Activated CD8-positive, alpha-beta T cell treated with anti-CD3 and anti-CD28 coated beads for 36 hours (primary cell): ENCODE measurements at places on chromosomes 5 and 9. TPM values are rescaled to one million over a fixed set of nuclear protein-coding genes. Genes with fewer than 3 reads are reported as not detected.

- DNase-seq, result peak; percentile 98
These were observed at the start of gene POLR1E for GRCh38 chr9:37485389-37486255. POLR1E (plus strand) TSS chr9:37485948; CDS start chr9:37486048, 100 bp downstream.

GRCh38 chr9:38671372-38671731, 48.6 kb downstream of the FAM240B start:
- DNase-seq, result no peak

DNA sequence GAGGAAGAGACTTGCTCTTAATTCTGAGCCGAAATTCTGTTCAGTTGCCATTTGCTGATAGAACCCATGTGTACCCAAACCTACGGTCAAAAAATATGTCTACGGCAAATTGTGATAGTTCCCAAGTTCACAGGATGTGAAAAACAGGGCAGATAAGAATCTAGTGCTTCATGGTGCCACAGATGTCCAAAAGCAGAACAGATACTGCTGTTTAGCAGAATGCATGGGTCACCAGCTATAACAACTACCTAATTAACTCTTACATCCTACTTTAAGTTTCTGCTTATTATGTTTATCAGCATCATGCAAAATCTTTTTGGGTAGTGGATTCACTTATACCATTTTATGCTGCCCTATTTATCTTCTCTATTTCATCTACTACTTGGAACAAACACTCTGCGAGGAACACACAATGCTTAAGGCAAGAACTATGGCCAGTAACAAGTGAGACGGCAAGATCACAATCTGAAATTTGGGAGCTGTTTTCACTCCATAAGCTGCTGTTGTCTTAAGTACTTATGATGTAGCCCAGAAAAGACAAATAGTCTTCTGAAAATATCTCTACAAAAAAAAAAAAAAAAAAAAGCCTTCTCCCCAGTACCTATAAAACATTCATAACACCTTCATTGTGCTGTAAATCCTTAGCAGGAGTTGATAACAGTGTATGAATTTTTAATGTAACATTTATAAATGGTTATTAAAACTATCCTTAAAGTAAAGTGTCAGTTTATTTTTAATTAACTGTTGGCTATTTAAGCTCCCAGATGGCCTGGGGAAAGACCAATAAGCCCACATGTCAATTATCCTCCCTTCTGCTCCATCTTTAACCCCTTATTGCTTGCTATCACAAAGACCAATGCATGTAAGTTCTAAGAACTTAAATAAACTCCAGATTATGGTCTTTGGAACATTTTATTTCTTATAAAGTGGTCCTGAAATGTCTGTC, 232.3 kb downstream of the TLR4 start:
- DNase-seq, result no peak

INSL4 gene
- not detected for total RNA-seq

- DNase-seq, result no peak
These were observed 633 bp upstream of the PPP1R26 start for GRCh38 chr9:135478829-135479468.

DNA sequence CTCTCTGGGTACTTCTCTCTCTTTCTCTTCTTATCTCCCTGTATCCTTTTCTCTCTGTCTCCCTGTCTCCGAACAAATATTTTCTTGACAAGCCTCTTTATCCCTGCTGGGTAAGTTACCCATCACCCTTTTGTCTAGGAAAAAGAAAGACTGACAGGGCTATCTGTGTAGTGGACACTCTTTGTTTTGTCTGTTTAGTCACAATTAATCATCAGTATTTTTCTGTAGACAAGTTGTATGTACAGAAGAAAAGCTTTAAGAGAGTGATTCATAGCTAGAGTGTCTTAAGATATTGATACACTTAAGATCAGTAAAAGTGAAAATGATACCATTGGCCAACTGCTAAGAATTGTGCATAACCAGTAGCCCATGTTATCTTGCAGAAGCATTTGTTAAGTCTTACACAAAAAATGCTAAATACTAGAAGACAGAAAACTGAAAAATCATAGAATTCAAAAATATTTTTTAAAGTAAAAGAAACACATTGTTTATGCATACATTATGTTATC, 1043.8 kb upstream of the EDIL3 start:
- DNase-seq, result no peak

OR5C1 gene
- total RNA-seq, result not detected

NTRK2 gene
- total RNA-seq, result 0.09 TPM

CDC20B gene
- total RNA-seq, result not detected

DNA sequence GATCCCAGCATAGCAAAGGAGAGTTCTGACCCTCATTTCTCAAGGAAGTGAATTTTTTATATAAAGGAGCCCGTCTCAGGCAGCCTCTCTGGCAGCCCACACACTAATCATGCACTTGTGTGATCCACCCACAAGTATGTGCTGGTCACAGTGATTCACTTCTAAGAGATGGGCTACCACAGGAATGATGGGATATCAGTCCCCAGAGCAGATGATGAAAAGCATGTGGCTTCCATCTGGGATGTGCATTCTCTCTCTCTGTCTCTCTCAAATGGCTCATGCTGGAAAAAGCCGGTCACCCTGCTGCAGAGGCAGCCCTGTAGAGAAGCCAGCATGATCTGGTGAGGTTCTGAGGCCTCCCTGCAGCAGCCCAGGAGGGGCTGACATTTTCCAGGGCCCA, 74.2 kb upstream of the ADCY2 start:
- DNase-seq, result no peak

DNA sequence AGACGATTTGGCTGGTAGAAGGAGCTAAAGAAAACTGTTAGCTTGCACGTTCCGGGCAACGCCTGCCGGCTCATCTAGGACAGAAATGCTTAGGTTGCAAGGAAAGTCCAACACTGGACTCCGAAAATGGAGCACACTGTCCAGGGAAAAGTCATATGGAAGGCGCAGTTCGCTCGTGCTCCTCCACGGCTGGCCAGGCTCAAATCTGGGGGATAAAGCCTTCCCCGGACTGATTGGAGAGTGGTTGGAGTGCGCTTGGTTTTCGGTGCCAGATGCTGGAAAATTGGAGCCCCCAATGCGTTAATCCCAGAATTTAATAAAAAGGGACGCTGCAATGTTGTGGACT, 955 bp downstream of the CDH6 start:
- DNase-seq, result no peak

FAM221B gene
- total RNA-seq, result not detected

DNA sequence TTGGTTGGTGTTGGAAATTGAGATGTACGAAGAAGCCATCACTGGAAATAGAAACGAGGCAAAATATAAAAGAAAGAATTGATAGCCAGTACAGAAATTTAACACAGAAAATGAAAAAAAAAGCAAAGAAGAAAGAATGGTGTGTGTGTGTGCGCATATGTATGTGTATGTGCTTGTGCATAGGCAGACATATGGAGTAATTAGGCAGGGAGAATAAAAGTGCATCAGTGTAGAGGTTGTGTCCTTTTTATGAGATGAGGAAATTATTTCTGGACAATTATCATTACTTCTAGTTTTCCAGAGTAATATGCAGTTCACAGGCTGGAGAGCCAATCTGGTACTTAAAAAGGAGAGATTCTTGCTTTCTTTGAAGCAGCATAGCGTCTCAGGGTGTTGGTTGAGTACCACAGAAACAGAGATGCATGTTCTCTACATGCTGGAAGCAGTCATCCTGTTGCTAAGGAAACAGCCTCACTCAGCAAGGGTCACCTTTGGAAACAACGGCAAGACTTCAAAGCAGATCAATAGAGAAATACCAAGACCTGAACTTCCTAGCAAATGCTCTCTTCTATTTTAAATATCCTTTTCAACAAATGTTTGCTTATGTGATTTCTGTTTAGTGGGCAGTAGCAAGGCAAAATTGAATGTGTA, 172.7 kb downstream of the TAF11L14 start:
- no peak for DNase-seq

GRCh38 chr5:52943285-52943684, 45.9 kb upstream of the ITGA2 start:
- DNase-seq, result no peak

DOCK8 gene
- total RNA-seq, result 163 TPM

DNA sequence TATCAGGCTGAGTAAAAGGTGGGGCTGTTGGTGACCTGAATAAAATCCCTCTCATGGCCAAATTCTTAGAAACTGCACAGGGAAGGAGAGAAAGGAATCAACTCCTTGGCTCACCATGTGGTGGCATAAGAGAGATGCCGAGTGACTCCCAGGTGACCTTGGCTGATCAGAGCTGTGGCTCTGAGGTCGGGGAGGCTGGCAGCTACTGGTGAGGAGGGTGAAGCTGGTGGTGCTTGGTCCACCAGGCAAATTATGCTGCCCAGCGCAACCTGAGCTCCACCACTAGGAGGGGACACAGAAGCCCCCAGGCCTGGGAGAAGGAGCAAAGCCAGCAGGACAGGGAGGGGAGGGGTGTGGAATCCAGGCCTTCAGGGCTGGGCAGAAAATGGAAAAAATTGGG, 111.2 kb upstream of the IL12B start:
- DNase-seq, result no peak

MELK gene
- total RNA-seq, result 44.3 TPM

LHFPL2 gene
- 0.20 TPM for total RNA-seq

TICAM2 gene
- 0.27 TPM for total RNA-seq

DYNC2I2 gene
- total RNA-seq, result 24.3 TPM

OR2V2 gene
- not detected for total RNA-seq

CA9 gene
- total RNA-seq, result 4.5 TPM

- no peak for DNase-seq
These were observed 37.0 kb downstream of the RNF130 start for GRCh38 chr5:180034564-180034963.

GRCh38 chr5:150544611-150545219, 36.8 kb downstream of the NDST1 start:
- DNase-seq, result peak; percentile 86

DNA sequence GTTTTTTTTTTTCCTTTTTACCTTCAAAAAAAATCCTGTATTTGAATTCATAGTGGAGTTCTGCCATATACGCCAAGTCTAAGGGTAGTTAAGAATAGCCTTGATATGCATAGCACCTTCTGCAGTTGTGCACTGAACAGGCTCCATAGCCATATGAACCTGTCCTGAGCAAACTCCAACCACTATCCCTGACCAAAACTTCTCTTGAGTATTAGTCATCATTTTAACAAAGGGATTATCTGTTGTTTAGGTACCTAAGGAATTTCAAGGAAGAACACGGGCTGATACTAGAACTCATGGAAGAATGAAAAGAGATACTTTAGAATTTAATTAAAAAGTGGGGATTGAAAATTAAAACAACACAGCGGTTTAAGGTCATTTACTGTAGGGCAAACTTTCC, 1.9 kb upstream of the FBXO38 start:
- DNase-seq, result no peak

GRCh38 chr9:36671561-36671960, 98.9 kb downstream of the MELK start:
- DNase-seq, result no peak

DNA sequence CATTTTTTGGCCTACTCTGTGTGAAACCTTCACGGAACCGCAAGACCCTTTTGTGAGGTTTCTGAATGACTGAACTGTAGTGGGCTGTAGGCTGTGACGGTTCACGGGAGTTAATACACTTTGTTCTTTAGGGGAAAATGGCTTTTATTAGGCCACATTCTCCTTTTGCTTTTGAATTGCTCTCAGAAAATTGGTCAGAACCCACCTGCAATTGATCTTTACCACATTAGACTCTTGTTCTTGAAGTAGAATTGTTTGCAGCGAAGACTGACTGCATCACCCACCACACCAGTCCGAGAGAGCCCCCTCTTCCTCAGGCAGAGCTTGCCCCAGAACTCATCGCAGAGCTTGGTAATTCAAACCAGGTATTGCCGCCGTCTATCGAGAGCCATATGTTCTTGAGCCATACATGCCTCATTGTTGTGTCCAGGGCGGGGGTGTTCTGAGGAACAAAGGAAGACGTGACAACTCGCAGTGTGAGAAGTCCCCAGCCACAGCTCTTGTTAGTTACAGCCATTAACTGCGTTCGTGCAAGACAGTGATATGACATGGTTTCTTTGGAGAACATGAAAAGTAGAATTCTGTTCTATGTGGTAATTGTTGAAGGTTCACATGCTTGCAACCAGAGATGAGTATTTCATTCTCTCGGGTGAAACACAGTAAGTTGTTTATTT, 166.4 kb upstream of the OTULINL start:
- DNase-seq, result peak; percentile 85

DNA sequence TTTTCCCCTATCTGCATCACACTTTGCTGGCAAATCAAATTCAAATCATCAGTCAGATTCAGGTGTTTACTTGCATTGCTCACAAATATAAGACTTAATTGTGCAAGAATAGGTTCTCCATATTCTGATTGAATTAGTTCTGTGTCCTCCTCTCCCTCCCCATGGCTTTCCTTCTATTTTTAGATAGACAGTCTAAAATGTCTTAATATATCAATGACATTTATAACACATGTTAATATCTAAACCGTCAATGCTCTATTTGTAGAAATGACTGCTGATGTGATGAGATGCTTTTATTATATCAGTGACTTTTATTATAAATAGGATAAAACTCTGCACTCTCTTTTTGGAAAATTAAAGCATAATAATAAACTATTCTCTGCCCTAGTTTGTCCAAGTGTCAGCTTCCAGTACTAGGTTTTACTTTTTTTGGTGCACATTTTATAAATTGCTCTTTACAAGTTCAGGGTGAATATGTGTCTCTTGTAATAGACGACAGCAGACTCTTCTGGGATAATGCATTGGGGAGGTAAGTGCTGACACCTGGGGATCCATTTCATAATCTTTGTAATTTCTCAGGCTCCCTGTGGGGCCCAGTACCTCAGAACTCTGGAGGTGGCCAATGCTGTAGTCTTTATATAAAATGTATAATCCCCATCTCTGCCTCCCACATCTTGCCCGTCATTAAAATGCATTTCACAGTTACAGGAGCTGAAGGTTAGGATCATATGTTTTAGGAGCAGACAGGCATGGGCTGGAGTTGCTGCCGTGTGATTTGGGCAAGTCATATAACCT, 321.5 kb downstream of the BRINP1 start:
- DNase-seq, result no peak

EPB41L4B gene
- total RNA-seq, result 0.34 TPM

SEMA5A gene
- not detected for total RNA-seq

- DNase-seq, result no peak
These were observed 71.4 kb downstream of the MYO10 start for GRCh38 chr5:16864631-16865131.

PCDHAC2 gene
- not detected for total RNA-seq

LHX6 gene
- 0.07 TPM for total RNA-seq
